ENCODE measurements at places on chromosomes 1 and 21. TPM values are rescaled to one million over a fixed set of nuclear protein-coding genes. Genes with fewer than 3 reads are reported as not detected.

GRCh38 chr1:92961896-92962752, 862 bp upstream of the DIPK1A start:
- DNase-seq: peak; percentile 51

KLHDC8A gene
- not detected for total RNA-seq

GRCh38 chr1:194252199-194252598, 1065.8 kb upstream of the B3GALT2 start:
- no peak for DNase-seq

CAMK2N1 gene
- 9.9 TPM for total RNA-seq

DNA sequence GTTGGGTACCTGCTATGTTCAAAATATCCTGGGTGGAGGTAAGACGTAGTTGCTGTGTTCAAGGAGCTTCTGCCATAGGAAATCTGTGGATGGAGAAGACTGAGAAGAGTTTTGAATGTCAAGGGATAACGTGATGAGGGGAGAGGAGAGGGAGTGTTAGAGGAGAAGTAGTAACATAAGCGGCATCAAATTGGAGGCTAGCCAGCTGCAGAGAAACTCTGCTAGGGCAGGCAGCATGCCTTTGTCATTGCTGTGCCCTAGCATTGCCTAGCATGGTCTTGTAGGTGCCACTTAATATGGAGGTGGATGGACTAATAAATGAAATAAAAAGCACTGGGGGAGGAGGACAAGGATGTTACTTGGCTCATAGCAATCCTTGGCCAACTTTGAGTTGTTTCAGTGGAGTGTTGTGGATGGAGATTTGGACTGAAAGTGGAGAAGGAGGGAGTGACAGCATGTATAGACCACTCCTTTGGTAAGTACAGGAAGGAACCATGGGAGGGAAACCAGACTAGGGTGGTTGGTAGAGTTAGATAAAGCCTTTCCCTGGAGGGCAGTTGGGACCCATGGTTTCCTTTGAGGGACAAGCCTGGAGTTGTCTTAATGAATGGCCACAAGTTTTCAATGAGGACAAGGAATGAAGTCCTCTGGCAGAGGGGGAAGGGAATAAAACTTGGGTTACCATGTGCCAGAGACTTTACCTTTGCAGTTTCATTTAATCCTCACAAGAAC, 6.3 kb downstream of the VANGL1 start:
- no peak for DNase-seq

DNA sequence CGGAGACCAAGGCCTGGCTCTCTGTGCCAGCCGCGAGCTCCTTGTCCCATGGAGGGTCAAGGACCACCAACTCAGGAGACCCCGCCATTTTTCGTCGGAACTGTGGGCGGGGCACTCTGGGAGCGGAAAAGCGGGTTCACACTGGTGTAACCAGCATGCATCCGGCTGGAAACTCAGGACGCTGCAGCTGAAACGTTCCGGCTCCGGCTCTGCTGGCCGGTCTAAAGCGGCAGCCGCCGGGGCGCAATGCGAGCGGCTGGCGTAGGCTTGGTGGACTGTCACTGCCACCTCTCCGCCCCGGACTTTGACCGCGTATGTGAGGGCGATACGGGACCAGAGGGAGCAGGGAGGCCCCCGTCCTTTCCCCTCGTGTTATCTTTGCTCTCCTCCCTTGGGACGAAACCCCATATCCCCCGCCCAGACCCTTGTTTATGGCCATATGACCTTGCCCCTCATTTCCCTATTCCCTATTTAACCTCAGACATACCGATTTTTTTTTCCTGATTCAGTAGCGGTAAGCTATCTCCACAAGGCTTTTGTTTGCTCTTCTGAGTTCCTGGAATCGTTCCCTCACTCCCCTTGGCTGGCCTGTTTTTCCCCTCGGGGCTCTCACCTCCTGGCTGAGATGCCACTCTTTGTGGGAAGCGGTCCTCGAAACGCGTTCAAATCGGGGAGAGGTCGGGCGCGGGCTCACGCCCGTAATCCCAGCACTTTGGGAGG, at the start of the genes NSL1 and TATDN3:
NSL1 (minus strand) TSS at position 102 of the 720 bp plus-strand sequence; CDS start at position 88, 14 bp downstream.
TATDN3 (plus strand) TSS at position 219 of the 720 bp plus-strand sequence; CDS start at position 247, 28 bp downstream.
- peak; percentile 90 for DNase-seq

Measured in left ventricle myocardium superior (tissue), 1 donor.